ENCODE measurements at places on chromosomes 5 and 9. TPM values are rescaled to one million over a fixed set of nuclear protein-coding genes. Genes with fewer than 3 reads are reported as not detected.

Gene NUP155
- 29.9 TPM for polyA plus RNA-seq

Gene ADAMTSL2
- polyA plus RNA-seq = not detected

Gene TMC1
- not detected for polyA plus RNA-seq

Gene ZNF462
- polyA plus RNA-seq = not detected

Gene OGN
- 0.18 TPM for polyA plus RNA-seq

Gene SPINK9
- polyA plus RNA-seq = not detected

Gene CBY3
- not detected for polyA plus RNA-seq

Gene ENHO
- not detected for polyA plus RNA-seq

Gene CCNJL
- polyA plus RNA-seq = not detected

Gene MEIKIN
- 0.69 TPM for polyA plus RNA-seq

Gene TSLP
- polyA plus RNA-seq = 0.10 TPM

Gene SPATA24
- polyA plus RNA-seq = 4.2 TPM

Gene STOML2
- 88.9 TPM for polyA plus RNA-seq

Gene AGXT2
- polyA plus RNA-seq = not detected

Gene PCDHB15
- polyA plus RNA-seq = not detected

Gene AMBP
- polyA plus RNA-seq = not detected

Gene TMEM215
- polyA plus RNA-seq = not detected

Gene SPATA31D4
- not detected for polyA plus RNA-seq

Gene RMI1
- 5.9 TPM for polyA plus RNA-seq
